Endothelial cell of coronary artery (primary cell): ENCODE measurements at places on chromosomes 3 and 15. TPM values are rescaled to one million over a fixed set of nuclear protein-coding genes. Genes with fewer than 3 reads are reported as not detected.

FGD5 gene
- 77.6 and 82.4 TPM in 2 replicates for total RNA-seq

EIF5A2 gene
- total RNA-seq = 4.4 and 8.2 TPM in 2 replicates

COL6A5 gene
- total RNA-seq = not detected in 2 replicates

ZNF660 gene
- total RNA-seq = 0.63 and 1.8 TPM in 2 replicates

MAP1A gene
- 0.63 and 0.94 TPM in 2 replicates for total RNA-seq

MASP1 gene
- total RNA-seq = under 0.01 and 6.6 TPM in 2 replicates

SH2D7 gene
- not detected in 2 replicates for total RNA-seq

CFAP100 gene
- total RNA-seq = not detected in 2 replicates

ELL3 gene
- total RNA-seq = 1.8 and 1.9 TPM in 2 replicates

ZNF860 gene
- total RNA-seq = 0.56 and 0.90 TPM in 2 replicates

AQP9 gene
- not detected in 2 replicates for total RNA-seq

TRPC1 gene
- 8.5 and 18.6 TPM in 2 replicates for total RNA-seq

PRTG gene
- 1.3 and 1.4 TPM in 2 replicates for total RNA-seq

PRSS50 gene
- not detected in 2 replicates for total RNA-seq

LNP1 gene
- total RNA-seq = 0.94 and 0.99 TPM in 2 replicates

CCR1 gene
- not detected in 2 replicates for total RNA-seq

BCL2A1 gene
- total RNA-seq = 0.19 and 2.3 TPM in 2 replicates

NSUN3 gene
- total RNA-seq = 13.2 and 14.0 TPM in 2 replicates

APOD gene
- total RNA-seq = 2.2 and 7.8 TPM in 2 replicates

CORO2B gene
- total RNA-seq = 2.7 and 6.6 TPM in 2 replicates

CCNL1 gene
- total RNA-seq = 94.4 and 126 TPM in 2 replicates

FAM227B gene
- total RNA-seq = 2.5 and 4.2 TPM in 2 replicates

PPARG gene
- total RNA-seq = 4.7 and 12.6 TPM in 2 replicates

C3orf80 gene
- total RNA-seq = under 0.01 and 0.09 TPM in 2 replicates

CPNE9 gene
- total RNA-seq = not detected in 2 replicates

IMPG2 gene
- total RNA-seq = 0.47 and 0.54 TPM in 2 replicates

C2CD4A gene
- total RNA-seq = 0.94 and 1.5 TPM in 2 replicates

UBA3 gene
- total RNA-seq = 81.0 and 87.5 TPM in 2 replicates

SNX22 gene
- total RNA-seq = 0.28 and 0.45 TPM in 2 replicates

THBS1 gene
- 4,816 and 7,438 TPM in 2 replicates for total RNA-seq

ARL14 gene
- not detected in 2 replicates for total RNA-seq
